ENCODE measurements at places on chromosomes 7 and 10.
A peak's percentile ranks its signal among the peaks of the same experiment; 100 is the strongest.

DNA sequence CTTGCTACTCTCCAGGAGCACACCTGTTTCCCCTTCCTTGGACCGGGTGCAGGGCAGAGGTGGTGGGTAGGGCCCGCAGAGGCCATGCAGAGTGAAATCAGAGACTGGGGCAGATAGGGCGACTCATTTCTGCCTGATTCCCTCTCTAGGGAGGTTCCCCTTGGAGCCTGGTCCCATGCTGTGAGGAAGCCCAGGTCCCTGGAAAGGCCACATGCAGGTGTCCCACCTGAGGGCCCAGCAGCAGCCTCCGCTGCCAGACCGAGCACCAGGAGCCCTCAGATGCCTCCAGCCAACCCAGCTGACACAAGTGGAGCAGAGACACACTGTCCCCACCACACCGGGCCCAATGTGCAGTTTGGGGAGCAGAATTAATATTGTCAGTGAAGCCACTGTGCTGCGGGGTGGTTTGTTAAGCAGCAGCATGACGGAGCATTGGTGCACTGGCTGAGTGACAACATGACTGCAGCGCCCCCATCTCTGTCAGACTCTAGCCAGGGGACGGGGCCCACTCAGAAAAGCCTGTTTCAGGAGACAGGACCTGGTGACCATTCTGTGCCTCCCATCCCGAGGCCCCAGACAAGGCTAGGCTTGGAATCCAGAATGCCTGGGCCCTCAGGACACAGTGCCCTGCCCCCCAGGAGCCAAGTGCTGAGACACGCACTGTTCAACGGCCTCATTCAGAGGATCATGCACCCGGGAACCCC lies 30.4 kb upstream of the RET start:
- no peak for DNase-seq

DNA sequence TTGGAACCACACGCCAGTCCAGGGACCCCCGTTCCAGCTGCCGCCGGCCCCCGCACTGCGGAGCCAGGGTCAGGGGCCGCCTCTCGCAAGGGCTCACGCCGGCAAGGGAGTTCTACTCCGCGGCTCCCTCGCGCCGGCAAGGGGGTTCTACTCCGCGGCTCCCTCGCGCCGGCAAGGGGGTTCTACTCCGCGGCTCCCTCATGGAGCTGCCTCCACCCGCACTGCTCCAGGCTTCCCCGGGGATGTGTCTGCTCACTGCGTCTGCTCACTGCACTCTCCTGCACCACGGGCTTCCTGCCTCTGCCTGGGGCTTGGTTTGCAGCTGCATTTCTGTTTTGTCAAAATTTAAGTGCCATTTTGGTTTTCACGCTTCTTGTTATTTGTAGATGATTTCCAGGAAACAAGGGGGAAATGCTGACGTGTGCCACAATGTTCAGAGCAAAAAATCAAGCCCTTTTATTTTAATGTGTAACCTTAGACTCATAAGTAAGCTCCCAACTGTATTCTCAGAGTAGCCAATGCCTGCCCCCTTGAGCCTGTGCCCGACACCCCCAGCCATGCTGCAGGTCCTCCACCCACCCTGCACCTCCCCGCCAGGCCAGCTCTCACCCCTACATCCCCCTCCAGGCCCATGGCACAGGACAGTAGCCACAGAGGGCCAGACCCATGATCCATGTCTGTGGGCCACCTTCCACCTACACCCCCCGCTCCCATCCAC lies 246.2 kb downstream of the MAD1L1 start:
- DNase-seq = no peak

- peak; percentile 1 for DNase-seq
Measured at GRCh38 chr7:135206941-135207391, 4.4 kb downstream of the WDR91 start.

- no peak for DNase-seq
Measured at GRCh38 chr10:103512591-103513379, 19.3 kb downstream of the NEURL1 start.

DNA sequence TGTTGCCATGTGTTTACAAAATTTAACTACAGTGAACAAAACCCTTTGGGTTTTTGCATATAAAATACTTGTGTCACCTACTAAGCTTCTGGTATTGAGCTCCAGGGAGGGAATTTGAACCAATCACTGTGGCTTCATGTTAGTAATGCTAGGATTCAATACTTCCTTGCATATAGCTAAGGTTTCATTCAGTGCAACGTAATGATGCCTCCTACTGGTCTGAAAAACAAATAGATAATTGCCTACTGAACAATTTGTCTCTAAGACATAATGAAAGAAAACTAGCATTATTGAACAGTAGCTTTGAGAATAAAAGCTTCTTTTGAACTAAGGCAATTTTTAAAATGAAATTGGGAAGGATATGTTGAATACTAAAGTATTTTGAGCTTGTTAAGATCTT lies 244.4 kb downstream of the ZWINT start:
- peak; percentile 73 for DNase-seq

DNA sequence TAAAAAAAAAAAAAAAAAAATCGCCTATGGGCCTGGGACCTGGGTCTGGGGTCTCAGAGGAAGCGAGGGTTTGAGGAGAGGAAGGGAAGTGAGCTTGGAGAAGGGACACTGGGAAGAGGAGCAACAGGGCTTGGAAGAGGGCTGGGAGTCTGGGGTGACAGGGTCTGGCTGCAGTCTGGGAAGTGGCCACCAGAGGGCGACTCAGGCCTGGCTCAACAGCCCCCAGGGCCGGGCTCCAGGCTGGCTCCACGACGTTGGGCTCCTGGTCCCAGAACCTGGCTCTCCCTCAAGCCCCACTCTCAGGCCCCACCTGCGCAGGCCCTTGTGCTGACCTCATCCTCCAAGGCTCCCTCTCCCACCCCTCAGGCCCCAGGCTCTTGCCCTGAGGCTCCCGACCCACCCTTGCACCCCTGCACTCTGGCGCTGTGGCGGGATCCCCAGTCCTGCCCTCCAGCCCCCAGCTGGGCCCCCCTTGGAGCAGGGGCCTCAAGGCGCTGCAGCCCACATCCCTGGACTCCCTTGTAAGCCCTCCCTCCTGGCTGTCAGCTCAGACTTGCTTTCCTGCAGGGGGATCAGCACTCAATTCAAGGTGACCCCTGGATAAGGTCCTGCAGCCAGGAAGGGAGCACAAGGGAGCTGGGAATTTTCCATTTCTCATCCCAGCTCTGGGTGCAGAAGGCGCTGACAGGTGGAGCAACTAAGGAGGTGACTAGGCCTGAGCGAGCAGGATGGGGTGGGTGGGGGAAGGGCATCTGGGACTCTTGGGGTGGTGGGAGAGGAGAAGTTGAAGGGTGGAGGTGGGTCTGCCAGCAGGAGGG lies 5.4 kb upstream of the SPACDR start:
- peak; percentile 92 for DNase-seq

- no peak for DNase-seq
Measured at GRCh38 chr10:48242171-48242904, 32.2 kb downstream of the FRMPD2 start.

- no peak for DNase-seq
Measured at GRCh38 chr10:35470248-35470924, 134.1 kb downstream of the CCNY start.

All from OCI-M1 (cell line).